Activated CD8-positive, alpha-beta memory T cell treated with anti-CD3 and anti-CD28 coated beads for 1 hour (primary cell): ENCODE measurements at places on chromosomes 7 and 10.

DNA sequence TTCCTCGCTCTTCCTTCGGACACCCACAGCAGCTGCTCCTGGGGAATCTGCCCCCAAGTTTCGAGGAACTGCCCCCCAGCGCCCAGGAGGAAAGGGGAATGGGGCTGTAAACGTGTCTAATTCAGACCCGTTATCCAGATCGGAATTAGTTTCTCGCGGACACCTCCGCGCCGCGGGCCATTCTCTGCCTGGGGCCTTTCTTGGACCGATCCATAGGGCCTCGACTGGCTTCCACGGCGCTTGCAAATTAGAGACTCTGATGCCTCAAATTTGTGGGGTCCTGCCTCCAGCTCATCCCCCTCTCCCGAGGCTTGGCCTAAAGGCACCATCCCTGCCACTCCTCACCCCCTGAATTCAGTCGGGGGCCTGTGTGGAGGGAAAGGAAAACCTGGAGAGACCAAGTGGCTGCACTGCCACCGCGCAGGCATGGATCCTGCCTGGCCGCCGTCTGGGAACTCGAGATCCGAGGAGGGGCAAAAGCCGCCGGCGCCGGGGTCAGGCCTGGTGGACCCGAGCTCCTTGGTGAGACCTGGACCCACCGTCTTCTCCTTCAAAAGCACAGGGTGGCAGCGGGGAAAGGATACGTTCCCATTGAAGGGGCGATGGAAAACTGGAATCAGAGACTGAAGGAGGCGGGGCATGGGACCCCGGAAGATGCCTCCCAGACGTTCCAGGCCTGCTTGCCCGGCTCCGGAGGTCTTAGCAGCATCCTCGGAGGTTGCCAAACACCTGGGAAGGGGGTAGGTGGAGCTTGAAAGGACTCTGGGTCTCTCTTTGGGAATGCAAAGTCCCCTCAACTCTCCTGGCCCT, 13.7 kb downstream of the LBX1 start:
- no peak for DNase-seq

GRCh38 chr7:151232917-151233701, 826 bp downstream of the CHPF2 start:
- DNase-seq: no peak

DNA sequence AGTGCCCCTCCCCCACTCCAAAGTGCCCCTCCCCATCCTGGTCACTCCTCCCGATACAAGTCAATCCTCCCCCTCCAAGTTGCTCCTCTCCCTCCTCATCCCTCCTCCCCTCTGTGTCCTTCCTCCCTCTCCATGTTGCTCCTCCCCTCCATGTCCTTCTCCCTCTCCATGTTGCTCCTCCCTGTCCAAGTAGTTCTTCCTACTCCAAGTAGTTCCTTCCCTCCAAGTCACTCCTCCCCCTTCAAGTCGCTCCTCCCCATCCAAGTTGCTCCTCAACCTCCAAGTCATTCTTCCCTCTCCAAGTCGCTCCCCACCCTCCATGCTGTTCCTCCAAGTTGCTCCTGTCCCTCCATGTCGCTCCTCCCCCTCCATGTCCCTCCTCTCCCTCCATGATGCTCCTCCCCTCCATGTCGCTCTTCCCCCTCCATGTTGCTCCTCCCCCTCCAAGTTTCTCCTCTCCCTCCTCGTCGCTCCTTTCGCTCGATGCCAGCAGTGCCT, 8.6 kb upstream of the WBP1L start:
- DNase-seq: no peak

GRCh38 chr7:111540199-111540815, 22.0 kb downstream of the IMMP2L start:
- DNase-seq: no peak

DNA sequence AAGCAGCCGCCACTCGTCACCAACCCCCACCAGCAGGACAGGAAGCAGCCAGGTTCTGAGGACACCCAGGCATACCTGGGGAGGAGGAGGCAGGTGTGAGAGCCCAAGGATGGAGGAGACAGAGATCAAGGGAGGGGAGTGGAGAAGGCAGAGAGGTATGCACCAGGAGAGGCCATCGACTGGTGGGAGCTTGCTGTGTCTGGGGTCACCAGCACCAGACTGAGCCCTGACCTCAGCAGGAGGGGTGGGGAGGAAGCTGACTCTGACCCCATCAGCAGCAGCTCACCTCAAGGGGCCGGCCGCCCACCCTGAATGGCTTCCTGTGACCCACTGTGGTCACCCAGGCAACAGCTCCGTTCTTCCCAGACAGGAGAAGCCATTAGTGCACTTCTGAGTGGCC, 7.8 kb downstream of the VIPR2 start:
- no peak for DNase-seq

GRCh38 chr10:28997734-28998133, 291.1 kb upstream of the LYZL1 start:
- DNase-seq: no peak

- no peak for DNase-seq
These were observed 15.9 kb upstream of the ZNF777 start for GRCh38 chr7:149476791-149477190.

- DNase-seq: no peak
These were observed 450.7 kb downstream of the HTR7 start for GRCh38 chr10:90407131-90407530.

GRCh38 chr7:151249034-151249731, 689 bp upstream of the SMARCD3 start:
- DNase-seq: no peak

- no peak for DNase-seq
These were observed 73.3 kb upstream of the MTPN start for GRCh38 chr7:136050462-136050847.

DNA sequence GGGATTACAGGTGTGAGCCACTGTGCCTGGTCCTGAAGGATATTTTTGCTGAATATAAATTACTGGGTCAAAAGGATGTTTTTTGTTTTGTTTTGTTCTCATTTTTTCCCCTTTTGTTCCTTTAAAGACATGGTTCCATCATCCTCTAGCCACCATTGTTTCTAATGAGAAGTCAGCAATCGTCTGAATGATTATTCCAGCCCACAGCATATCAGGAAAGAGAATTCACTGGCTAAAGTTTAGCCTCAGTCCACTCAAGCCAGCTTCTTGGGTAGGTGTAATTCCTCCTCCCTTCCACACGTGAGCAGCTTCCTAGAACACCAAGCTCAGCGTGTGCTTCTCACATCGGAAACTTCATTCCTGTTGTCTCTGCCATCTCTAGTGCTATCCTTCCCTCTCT, 112.8 kb upstream of the INSIG1 start:
- no peak for DNase-seq

DNA sequence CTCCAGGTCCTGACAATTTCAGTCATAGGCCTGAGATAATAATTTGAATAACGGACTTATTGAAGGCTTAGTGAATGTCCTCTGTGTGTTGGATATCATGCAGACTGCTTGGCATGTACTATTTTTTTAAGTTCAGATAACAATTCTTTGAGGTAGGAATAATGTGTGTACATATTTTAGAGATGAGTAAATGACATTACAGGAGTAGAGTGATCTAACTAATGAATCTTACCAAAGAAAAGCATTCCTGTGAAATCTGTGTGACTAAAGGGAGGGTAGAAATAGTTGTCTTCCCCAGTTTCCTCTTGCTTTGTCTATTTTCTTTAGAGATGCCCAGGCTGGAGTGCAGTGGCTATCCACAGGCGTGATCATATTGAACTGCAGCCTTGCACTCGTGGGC, 391.8 kb upstream of the ETV1 start:
- no peak for DNase-seq

GRCh38 chr7:106568680-106569499, 92.1 kb downstream of the CCDC71L start:
- no peak for DNase-seq

GRCh38 chr7:92057375-92057774, 76.9 kb downstream of the CYP51A1 start:
- DNase-seq: no peak

GRCh38 chr10:43230909-43231522, 35.8 kb downstream of the RASGEF1A start:
- DNase-seq: no peak

GRCh38 chr10:86684331-86685097, 16.2 kb downstream of the LDB3 start:
- DNase-seq: no peak

DNA sequence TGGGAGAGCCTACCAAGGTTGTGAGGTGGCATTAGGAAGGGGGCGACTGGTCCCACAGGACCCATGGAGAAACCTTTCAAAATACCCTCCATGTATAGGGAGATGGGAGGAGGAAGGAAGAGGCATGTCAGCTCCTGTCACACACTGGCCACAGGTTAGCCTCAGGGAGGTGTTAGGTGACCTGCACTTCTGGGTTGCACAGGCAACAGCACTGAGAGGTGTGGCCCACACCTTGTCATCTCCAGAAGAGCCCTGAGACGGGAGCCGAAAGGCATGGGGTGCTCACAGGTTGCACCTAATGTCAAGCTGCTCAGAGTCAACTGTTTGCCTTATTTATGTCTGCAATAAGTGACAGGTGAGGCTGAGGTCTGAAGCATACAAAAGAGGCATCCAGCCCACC, 14.6 kb upstream of the USP6NL start:
- no peak for DNase-seq

DNA sequence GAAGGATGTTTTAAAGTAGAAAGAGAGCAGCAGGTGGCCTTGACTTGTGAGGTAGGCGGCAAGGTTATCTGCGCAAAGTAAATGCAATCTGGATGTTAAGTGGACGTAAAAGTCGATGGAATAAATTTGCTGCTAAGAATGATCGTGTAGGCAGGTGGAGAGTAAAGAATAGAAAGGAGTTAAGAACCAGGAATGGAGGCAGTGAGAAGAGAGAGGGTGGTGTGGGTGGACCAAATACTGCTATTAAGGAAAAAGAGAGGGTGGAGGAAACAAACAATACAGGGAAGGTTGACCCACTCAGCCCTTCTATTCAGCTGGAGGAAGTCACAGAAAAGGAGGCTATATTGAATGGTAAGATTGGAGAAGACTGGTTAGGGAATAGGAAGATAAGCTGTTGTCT, 1.9 kb upstream of the CUL1 start:
- DNase-seq: no peak

DNA sequence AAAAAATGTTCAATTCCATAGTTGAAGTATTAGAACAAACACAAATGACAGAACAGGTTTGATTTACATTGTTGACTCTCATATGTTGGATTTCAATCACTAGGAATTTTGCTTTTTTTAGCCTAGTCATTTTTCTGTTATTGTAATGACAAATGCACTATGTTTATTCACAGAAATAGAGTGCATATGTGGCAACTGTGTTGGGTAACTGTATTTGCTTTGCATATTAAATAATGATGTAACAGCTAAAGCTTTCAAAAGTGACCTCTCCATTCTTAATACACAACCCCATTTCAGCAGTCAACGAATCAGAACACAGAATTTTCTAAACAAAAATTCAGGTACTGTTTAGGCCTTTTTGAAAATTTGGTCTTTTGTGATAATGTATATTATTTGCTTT, 54.0 kb upstream of the SLC26A5 start:
- DNase-seq: no peak

DNA sequence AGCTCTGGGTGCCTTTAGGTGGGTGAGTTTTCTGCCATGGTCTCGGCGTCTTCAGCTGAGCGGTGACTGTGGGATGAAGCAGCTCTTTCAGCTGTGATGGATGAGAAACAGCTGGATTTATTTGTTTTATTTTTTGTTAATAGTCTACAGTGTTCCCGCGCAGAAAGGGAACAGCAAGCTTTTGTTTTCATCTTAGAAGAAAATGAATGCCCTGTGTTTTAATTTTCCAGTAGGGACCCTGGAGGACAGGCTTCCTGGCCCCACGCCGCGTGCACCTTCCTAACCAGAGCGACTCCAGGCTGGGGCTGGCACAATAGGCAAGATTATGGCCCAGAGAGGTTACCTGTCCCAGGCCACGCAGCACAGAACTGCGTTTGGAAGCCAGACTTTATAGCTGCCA, 57.6 kb downstream of the GTF2IRD1 start:
- no peak for DNase-seq

DNA sequence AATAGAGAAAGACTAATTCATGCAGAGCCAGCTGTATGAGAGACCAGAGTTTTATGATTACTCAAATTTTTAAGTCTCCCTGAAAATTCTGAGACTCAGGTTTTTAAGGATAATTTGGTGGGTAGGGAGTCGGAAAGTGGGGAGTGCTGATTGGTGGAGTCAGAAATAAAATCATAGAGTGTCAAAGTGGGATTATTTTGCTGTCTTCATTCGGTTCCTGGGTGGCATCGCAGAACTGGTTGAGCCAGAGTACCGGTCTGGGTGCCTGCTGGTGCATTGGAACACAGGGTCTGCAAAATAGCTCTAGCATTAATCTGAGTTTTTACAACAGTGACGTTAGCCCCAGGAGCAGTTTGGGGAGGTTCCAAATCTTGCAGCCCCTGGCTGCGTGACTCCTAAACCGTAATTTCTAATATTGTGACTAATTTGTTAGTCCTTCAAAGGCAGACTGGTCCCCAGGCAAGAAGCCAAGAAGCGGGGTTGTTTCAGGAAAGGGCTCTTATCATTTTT, 32.4 kb downstream of the GPRIN2 start:
- DNase-seq: no peak

- DNase-seq: no peak
These were observed 114.3 kb downstream of the LYZL1 start for GRCh38 chr10:29403208-29403607.

- no peak for DNase-seq
These were observed 3.8 kb downstream of the PTER start for GRCh38 chr10:16440396-16441133.

GRCh38 chr10:132363376-132363775, 31.4 kb downstream of the LRRC27 start:
- no peak for DNase-seq

DNA sequence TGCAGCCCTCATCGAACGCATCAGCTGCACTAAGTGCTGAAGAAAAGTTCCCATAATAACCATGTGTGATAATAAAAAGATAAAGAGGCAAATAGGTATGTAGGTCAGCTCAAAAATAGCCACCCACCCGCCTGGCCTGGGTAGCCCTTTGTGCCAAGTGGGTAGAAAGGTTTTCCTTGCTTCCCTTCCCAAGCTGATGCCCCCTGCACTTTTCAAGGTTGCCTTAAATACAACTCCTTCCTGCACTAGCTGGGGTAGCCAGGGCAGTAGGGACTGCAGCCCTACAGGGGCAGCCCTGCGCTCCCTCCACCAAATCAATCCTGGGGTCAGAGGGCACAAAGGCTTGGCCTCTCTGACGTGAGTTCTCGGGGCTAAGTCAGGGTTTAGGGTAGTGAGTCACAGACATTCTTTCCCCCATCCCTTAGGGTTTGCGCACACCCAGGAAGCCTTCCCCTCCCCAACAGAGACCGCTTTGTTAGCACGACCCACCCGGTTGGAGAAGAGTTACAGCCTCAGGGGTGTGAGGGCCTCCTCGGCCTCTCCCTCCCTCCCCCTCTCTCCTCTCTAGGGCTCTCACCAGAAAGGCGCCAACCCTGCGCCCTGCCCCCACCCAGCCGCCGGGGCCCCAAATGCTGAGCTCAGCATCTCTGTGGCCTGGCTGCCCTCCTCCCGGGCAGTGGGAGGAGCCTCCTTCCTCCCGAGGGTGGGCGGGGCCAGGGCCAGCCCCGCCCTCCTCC, 13.3 kb upstream of the DDIT4 start:
- DNase-seq: peak; percentile 69

DNA sequence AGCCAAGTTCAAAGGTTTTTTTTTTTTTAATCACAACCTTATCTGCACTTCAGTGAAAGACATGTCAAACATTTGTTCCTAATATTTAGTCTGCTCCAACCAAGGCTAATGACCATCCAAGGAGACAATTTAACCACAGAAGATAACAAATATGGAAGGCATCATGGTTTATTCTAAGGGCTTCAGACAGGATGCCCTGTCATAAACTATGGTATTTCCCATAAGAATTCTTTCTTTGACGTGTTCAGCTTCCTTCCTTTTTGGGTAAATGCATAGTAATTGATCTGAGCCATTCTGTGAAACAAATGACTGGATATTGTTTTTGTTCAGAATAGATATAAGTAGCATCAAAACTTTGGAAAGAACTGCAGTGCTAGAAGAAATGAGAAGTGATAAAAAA, 326.5 kb upstream of the AOAH start:
- DNase-seq: no peak

GRCh38 chr7:636396-636795, 90.1 kb upstream of the DNAAF5 start:
- DNase-seq: no peak
